ENCODE measurements at places on chromosomes 3 and 15.

DNA sequence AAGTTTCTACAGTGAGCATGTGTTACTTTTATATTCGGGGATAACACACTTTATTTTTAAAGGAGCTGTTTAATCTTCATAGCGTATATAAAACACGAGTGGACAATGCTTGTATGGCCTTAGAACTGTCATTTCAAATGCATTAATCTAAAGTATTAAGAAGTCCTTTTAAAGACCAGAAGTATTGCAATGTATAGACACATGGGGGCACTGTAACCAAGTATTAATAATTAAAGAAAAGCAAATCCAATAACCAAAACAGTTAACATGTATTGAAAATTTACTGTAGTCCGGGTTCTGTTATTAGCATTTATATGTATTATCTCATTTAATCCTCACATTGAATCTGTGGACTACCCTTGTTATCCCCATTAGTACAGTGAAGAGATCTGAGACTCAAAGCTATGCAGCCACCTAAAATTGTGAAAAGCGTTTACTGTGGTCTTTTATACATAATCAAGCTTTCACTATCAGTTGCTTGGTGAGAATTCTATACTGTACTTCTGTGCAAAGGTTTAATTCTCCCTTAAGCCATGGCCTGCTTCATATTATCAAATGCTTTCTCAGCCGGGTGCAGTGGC is 10.1 kb downstream of the ARL14 start:
- no peak for DNase-seq

GRCh38 chr3:124133366-124133940 is 141.5 kb upstream of the ROPN1 start:
- DNase-seq, result no peak

DNA sequence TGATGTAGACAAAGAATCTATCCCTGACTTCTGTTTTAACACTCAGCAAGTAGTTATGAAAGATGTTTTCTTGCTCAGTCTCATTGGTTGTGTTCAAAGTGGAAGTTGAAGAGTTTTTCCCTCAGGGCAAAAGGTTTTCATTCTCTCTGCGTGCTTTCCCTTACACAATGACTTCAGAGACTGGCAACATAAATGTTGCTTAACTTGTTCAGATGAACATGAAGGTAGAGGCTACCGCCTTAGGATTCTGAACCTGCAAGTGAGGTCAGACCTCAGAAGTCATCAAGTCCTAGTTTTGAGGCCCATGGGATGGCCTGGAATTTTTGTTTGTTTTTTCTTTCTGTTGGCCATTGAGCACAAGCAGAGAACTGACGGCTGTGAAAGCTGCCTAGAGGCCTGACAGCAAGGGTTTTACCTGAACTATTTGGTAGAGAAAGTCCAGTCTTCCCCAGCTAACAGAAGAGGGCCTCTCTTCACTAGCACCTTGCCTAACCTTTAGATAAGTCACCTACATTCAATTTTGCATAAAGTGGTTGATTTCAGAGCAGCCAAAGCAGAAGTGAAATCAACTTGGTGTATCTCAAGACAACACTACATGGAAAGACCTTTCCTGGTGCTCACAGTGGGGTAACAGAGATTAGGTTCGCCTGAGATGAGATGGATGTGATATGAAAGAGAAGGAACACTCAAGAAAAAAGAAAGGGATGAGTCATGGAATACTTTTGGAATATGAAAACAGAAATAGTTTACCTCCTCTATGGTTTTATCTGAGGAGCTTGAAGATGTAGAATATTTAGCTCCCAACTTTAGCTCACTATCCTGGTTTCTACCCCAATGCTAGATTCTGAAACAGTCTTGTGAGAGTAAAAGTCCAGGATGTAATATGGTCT is 53.6 kb upstream of the AP4E1 start:
- DNase-seq, result no peak

- no peak for DNase-seq
These were observed 21.9 kb upstream of the P2RY13 start for GRCh38 chr3:151351219-151351618.

- no peak for DNase-seq
These were observed 15.3 kb upstream of the GNB5 start for GRCh38 chr15:52206446-52206845.

DNA sequence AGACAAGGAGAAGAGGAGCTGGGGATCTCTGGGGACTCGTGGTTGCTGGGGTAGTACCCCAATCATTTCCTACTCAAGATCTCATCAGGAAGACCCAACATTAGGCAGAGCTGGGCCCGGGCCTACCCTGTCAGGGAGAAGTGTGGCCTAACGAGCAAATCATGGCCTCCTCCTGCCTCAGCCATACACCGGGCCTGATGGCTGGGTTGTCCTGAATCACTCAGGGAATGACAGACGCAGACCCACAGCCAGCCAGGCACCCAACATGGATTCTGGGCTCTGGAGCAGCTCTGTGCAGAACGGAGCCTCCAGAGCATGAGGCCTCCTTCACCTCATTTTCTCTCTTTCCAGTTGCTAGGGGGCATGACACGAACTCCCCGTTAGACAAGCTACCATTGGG is 19.7 kb downstream of the ITGA11 start:
- DNase-seq, result no peak

DNA sequence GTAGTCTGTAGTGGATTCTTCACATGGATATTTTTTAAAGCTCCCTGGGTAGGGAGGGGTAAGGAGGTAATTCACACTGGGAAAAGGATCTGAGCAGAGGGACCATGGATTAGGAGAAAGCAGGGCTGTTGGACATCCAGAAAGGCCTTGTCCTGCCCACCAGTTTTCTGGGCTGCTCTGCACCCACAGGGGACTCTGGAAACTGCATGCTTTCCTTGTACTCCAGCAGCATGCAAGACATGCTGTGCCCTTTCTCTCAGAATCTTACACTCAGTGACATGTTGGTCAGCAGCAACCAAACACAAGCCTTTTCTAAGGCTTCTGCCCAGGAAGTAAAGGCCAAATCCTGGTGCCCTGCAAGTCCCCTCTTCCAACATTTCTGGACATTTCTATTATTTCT is 2.5 kb upstream of the FBN1 start:
- no peak for DNase-seq

- DNase-seq, result no peak
These were observed 35.6 kb upstream of the SEC13 start for GRCh38 chr3:10356461-10356981.

DNA sequence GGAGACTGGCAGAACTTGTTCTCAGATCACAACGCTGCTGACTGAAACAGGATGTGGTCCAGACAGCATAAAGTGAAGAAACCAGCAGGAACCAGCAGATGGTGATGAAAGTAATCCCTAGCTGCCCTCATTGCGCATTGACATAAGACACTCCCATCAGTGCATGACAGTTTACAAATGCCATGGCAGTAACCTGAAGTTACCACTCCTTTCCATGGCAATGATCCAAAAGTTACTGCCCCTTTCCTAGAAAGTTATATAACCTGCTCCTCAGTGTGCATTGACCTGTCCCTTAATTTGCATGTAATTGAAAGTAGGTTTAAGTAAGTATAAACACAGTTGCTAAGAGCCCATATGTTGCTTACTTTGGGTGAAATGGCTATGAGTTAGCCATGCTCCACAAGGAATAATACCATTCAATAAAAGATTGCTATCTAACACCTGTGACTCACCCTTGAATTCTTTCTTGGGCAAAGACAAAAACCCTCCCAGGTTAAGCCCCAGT is 149.1 kb upstream of the CD96 start:
- DNase-seq, result no peak

DNA sequence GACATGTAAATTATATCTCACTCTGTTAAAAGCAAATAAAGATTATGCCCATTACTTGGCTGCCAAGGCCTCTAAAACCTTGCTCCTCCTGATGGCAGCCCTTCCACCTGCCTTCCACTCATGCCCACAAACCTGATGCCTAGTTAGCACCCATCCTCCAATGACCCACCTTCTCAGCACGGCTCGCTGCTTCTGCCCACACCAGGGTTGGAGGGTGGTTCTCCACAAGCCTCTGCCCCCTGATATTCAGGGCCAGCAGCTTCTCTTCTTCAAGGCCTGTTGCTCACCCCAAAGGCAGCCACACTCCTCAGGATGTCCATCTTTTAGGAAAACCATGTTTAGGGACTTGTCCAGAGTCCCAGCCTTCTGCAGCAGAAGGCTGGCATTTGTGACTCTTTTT is 263.4 kb upstream of the TLE3 start:
- no peak for DNase-seq

DNA sequence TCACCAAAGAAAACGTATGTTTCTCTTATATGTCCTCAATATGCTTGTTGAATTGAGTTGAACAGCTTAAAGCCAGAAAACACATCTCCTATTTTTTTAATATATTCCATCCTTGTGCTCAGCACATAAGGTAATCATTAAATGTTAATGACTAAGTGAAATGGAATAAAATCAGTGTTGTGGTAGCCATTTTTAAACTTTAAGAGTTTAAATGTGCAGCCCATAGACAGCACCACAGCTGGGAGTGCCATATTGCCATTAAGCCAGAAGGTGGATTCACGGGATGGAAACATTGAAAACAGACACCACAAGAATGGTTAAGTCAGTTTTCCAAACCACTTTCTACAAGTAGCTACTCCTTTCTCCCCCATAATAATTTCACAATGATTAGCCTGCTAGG is 76.8 kb upstream of the C15orf61 start:
- DNase-seq, result no peak

DNA sequence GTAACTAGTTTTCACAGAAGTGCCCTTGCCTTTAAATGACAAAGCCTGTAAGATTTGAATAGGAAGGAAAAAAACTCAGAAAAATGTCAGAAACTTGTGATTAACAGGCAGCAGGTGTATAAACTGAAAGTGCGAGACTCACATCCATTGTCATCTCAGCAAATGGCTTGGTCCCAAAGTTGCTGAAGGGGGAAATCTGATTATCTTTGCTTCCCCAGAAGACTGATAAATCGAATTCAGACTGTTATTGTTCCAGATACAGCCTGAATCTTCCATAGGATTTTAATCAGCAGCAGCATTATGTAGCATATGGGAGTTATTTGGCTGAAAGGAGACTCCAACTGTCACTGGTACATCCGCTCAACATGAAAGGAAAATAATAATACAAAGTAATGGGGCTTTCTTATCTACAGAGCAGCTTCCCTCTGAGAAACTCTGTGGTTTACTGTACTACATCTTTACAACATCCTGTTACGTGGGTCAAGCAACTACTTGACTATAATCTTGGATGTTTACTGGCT is 550.4 kb upstream of the CCDC54 start:
- DNase-seq, result no peak

GRCh38 chr3:152160350-152161011 is 108.2 kb upstream of the MBNL1 start:
- DNase-seq, result no peak

DNA sequence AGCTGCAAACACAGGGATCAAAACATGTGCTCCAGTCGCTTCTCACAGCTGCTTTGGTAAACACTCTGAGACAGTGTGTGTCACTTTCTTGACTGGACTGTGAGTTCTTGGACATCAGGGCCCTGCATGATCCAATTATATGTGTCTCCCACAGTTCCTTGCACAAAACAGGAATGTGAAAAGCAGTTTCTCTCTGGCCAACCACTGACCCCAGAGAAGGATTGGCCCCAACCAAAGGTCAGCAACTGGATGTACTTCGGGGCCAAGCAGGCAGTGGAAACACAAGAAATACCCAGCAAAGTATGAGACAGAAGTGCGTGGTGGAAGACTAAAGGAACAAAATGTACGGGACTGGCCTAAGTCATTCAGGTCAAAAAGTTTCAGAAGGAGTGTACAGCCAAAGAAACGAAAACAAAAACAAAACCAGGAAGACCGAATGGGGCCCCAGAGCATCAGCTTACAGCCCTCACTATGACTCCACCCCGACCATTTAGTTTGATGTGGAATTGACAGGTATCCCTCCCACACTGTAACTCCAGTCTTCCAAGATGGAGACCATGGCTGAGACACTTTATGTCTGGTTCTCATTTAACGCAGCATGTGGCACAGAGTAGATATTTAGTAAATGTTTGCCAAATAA is 76.7 kb upstream of the LPP start:
- DNase-seq, result no peak

GRCh38 chr3:189721873-189722665 is 90.9 kb downstream of the TP63 start:
- no peak for DNase-seq

GRCh38 chr15:50909010-50909317 is 481 bp downstream of the AP4E1 start:
- DNase-seq, result no peak

GRCh38 chr3:172622916-172623700 is 87.8 kb downstream of the NCEH1 start:
- no peak for DNase-seq

GRCh38 chr15:51253366-51253765 is 85.0 kb downstream of the CYP19A1 start:
- DNase-seq, result no peak

- no peak for DNase-seq
These were observed 32.1 kb upstream of the TNFAIP8L3 start for GRCh38 chr15:51126842-51127241.

DNA sequence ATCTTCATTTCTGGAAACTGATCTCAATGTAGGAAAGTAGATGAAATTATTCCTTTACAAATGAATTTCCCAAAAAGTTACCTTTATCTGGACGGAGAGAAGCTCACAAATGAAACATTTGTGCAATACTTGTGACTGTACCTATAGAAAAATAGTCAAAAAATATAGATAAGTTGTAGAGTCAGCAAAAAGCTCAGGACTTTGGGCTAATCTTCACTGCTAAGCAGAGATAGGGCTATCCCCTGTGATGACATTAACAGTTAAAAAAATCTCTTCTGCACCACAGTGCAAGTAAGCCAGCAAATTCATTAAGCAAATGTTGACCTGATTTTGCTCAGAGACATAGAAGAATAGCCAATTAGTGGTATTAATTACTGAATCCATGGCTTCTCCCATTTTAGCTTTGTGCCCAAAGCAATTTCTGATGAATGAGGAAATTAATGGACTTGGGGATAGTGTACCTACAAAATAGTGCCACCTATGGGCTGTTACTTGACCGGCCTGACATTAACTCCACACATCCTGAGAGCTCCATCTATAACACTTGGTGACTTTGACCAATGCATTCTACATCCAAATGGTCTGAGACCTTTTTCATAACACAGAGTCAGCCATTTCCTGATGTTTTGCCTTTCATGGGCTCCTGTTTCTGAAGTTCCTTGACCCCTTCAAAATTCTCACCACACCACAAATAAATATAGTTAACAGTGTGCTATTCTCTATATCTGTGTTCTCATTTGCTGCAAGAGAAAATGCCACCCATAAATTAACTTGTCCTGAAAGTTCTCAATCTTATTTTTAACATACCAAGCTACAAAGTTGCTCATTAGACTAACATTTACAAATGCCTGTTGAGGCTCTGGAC is 105.0 kb downstream of the SSR3 start:
- DNase-seq, result no peak

- DNase-seq, result peak; percentile 40
These were observed 25.7 kb downstream of the RPLP1 start for GRCh38 chr15:69478259-69478781.

DNA sequence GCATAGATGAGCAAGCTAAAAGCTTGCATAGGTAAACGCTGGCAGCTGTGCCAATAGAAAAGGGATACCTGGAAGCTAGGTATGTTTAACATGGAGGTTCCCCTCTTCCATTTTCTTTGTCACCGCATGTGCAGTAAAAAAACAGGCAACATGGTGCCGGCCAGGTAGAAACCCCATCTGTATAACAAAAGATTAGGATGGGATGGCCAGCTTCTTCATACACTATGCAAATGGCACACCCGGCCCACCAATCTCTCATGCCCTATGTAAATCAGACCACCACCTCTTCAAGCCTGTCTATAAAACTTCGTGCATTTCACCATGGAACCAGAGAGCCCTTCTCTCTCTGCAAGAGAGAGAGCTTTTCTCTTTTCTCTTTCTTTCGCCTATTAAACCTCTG is 224.3 kb upstream of the P2RY1 start:
- DNase-seq, result peak; percentile 13
